Common myeloid progenitor, CD34-positive (primary cell): ENCODE measurements at places on chromosomes 13 and 19.

GRCh38 chr13:57003682-57004081, 137.0 kb upstream of the PRR20A start:
- no peak for DNase-seq

GRCh38 chr19:20107301-20107700, 29.5 kb downstream of the ZNF90 start:
- no peak for DNase-seq

GRCh38 chr13:61874970-61875579, 459.4 kb upstream of the PCDH20 start:
- DNase-seq, result no peak

DNA sequence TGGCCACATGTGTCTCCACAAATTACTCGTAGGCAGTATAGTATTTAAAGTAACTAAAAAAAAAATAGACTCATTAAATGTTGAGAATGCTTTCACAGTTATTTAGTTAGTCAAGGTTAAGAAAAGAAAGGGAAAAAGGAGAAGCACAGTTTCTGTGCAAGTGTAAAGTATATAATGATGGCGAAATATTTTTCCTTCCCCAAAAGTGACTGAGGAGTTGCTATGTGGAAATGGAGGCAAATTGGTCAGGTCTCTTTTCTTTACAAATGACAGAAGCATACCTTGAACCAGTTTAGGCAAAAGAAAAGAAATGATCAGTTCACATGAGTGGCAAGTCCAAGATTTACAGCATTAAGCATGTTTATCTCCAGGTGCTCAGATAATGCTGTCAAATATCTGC, 18.0 kb downstream of the CSNK1A1L start:
- DNase-seq, result no peak

DNA sequence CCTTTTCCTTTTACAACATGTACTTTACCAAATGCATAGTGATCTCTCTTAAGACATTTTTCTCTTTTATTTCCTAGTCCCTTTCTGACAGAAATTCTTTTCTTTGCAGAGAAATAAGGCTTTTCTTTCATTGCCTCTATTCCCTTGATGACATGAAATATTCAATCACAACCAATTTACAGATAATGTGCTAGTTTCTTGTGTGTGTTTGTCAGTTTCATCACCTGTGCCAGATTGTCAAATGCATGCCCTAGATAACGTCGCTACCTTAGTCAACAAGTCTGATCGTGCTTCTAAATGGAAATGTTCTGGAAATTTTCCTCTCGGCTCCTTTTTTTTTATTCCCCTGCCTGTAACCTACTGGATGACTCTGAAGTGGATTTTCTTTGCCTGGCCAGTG, 478.1 kb downstream of the KLF5 start:
- no peak for DNase-seq

GRCh38 chr19:51227326-51227725, 2.4 kb downstream of the CD33 start:
- no peak for DNase-seq

- no peak for DNase-seq
These were observed 38.6 kb downstream of the ELL start for GRCh38 chr19:18483119-18483890.

- DNase-seq, result no peak
These were observed 20.0 kb upstream of the ATP12A start for GRCh38 chr13:24660023-24660741.

- DNase-seq, result no peak
These were observed 27.5 kb downstream of the GGACT start for GRCh38 chr13:100561158-100561499.

DNA sequence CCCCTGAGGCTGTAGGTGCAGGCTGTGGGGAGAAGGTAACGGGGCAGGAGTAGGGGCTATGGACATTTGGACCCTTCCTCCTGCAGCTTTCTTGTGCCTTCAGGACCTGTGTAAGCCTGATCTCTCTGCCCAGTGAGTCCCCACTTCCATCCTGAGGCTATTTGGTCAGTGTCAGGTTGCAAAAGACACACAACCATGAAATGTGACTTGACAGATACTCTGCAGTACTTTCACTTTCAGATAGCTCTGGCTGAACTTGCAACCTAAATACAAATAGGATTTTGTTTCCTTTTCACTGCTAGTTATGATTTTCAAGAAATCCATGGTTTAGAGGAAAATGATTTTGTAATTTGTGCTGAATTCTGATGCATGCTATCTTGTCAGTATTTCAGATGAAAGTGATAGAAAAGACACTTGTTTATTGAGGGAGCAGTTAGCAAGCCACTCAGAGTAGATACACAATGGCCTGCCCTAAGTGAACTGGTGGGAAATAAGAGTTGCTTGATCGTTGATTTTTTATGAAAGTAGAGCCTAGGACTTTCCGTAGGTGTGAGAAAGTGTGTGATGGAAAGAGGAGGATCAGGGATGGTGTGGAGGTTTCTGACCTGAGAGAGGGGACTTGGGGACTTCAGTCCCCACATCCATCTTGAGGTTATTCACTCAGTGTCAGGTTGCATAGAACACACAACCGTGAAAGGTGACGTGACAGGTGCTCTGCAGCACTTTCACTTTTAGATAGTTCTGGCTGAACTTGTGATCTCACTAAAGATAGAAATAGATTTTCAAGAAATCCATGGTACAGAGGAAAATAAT, 18.1 kb upstream of the EID2 start:
- peak; percentile 23 for DNase-seq

- DNase-seq, result no peak
These were observed 336.0 kb downstream of the TBC1D4 start for GRCh38 chr13:75145927-75146326.

DNA sequence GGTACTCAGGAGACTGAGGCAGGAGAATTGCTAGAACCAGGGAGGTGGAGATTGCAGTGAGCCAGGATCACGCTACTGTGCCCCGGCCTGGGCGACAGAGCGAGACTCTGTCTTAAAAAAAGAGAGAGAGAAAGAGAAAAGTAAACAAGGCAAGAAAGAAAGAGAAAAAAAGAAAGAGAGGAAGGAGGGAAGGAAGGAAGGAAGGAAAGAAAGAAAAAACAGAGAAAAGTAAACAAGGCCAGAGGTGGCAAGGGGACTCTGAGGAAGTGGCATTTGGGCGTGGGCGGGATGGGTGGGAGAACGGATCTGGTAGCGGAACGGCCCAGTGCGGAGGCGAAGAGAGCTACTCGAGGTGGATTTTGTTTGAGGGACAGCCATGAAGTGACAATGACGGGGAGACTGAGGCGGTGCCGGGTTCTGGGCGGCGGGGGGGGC, 7.5 kb upstream of the ARRDC2 start:
- no peak for DNase-seq

DNA sequence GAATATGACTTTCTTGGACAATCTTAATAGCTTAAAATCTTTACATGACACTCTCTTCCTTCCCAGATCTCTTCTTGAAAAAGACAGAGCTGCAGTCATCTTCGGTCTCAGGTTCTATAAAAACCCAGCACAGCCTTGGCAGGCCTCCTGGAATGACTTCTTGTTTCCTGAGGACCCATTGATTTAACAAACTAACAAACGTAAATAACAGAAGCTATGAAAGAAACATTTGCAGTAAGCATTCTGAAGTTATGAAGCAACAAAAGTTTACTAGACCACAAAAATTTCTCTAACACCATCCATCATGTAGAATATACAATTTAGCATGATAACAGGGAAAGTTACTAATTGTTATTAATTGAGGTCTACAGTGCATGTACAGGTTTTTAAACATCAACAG, 62.8 kb upstream of the STARD13 start:
- DNase-seq, result no peak

- DNase-seq, result peak; percentile 24
These were observed 73.5 kb upstream of the IRS2 start for GRCh38 chr13:109859898-109860297.

DNA sequence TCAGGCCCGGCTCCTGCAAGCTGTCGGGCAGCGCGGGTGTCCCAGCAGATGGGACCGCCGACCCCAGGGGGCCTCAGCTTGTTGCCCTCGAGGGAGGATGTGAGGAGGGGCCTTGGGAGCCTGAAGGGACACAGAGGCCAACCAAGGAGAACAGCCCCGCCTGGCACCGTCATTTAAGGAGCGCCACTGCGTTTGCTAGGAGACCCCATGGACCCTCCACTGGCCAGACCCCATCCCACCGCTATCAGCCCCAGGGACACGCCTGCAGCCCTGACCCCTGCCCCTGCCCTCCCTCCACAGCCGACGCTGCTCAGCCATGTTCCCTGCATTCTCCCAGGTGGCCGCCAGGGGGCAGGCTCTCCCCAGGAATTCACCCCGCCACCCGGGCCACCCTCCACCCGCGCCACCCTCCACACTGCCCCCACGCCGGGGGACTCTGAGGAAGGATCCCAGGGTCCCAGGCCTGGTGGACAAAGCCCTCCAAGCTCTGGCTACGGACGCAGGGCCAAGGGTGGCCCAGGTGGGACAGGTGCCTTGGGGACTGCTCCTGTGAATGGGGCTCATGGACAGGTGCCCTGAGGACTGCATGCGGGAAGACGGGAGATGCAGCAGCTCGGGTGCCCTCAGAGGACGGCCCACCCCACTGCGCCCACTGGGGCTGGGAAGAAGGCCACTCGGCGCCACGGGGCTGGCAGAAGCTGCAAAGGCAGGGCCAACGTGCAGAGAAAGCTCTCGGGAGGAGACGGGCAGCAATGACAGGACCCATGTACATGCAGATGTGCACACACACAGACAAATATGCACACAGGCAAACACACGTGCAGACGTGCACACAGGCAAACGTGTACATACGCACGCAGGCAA, 34.4 kb downstream of the PIP5K1C start:
- peak; percentile 52 for DNase-seq

- no peak for DNase-seq
These were observed 2.2 kb upstream of the ZNF577 start for GRCh38 chr19:51889934-51890333.

GRCh38 chr19:21143854-21144253, 2.0 kb downstream of the ZNF431 start:
- no peak for DNase-seq

GRCh38 chr19:6833166-6833790, 54.1 kb upstream of the ADGRE1 start:
- DNase-seq, result no peak

DNA sequence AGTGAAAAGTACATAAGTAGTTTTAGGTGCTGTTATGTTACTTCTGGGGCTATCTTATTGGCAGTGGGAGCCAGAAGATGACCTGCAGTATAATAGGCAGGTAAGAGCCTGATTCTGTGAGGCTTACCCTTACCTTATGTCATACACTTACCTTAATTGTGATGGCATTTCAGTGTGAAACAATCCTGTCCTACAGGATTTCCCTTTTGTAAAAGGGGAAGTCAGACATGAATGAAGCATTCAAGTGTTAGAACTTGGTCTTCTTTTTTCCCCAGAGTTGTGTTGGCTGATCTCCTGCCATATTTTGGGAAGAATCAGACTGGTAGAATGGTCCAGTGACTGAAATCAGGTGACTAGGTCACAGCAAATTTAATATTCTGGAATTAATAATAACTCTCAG, 55.2 kb downstream of the SGCG start:
- no peak for DNase-seq

DNA sequence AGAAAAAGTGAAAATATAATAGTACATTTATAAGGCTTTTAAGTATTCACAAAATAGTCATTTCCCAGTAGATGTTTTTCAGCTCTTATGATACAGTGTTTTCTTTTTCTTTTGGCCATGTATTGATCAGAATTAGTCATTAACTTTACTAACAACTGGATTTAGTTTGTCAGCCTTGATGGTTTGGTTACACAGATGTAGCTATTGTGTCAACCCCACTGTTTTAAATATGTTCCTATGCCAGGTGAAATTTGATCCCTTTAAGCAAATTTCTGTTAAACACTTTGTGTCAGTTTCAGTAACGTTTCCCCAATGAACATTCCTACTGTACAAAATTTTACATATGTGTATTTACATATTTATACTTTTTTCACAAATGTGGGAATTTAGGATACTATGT, 261.5 kb upstream of the STARD13 start:
- no peak for DNase-seq

DNA sequence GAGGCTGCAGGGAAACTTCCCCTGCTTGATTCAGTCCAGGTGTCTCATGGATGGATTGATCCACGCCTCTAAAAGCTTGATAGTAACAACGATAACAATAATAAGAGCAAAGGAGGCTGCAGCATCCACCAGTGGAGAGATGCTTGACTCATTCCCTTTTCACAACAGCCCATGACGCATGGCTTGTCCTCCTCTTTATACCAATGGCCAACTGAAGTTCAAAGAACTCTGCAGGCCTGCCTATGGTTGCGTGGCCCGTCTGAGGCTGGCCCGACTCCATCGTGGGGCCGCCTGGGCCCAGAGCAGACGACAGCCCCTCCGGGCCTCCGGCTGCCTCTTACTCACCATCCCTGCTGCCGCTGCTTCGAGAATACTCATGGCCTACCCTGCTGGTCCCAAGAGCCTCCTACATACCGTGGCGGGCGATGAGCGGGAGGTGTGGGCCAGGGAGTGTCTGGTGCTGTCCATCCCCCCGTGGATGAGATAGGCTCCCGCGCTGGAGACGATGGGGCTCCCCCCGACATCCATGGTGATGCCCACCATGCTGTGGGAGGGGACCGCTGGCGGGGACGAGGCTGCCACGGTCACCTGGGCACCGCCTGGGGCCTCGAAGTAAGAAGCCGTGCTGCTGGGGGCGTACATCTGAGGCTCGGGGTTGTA, 61.8 kb upstream of the RANBP3 start:
- DNase-seq, result no peak

- no peak for DNase-seq
These were observed at the start of gene FUT1 for GRCh38 chr19:48752496-48753365. TSS of gene FUT1 (minus strand) at chr19:48752641. CDS start at chr19:48751281, 1,360 bp downstream.

DNA sequence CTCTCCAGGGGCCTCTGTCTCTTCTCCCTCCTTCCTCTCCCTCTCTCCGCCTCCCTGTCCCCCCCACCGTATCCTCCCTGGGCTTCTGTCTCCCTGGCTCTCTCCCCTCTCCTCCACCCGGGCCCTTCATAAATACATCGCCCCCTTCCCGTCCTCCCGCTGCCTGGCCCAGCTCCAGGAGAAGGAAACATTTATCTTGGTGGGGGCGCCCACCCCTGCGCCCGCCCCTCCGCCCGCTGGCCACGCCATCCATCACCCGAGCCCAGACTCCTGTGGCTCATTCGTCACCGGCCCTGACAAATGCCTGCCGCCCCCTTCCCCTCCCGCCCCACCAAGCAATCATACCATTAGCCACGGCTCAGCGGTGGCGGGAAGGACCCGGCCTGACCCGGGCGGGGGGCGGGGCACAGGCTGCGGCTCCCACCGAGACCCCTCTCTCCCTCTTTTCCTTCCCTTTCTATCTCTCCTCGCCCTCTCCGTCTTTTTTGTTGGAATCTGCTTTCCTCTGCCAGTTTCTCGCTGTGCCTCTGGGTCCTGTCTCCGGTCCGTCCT, 2.6 kb upstream of the MEIS3 start:
- no peak for DNase-seq

GRCh38 chr19:34269968-34270621, 15.7 kb downstream of the GARRE1 start:
- DNase-seq, result peak; percentile 91
